ENCODE measurements at places on chromosomes 16 and 17.

DNA sequence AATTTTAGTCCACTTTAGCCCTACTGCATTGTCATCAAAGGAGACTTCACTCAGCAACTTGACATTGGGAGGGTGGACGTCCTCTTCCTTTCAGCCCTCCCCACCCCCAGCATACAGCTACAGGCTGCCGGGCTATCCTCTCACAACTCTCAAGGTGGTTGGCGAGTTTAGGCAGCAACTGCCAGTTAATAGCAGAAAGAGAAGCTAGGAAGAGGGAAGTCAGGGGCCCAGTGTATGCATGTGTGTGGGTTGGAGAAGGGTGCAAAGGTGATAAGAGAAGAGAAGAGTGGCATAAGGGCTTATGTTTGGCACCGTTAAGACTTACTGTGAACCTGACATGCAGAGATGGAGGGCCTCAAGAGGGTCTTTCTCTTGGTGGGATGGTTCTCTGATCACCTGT is 31.8 kb downstream of the CCL4 start:
- no peak for DNase-seq

DNA sequence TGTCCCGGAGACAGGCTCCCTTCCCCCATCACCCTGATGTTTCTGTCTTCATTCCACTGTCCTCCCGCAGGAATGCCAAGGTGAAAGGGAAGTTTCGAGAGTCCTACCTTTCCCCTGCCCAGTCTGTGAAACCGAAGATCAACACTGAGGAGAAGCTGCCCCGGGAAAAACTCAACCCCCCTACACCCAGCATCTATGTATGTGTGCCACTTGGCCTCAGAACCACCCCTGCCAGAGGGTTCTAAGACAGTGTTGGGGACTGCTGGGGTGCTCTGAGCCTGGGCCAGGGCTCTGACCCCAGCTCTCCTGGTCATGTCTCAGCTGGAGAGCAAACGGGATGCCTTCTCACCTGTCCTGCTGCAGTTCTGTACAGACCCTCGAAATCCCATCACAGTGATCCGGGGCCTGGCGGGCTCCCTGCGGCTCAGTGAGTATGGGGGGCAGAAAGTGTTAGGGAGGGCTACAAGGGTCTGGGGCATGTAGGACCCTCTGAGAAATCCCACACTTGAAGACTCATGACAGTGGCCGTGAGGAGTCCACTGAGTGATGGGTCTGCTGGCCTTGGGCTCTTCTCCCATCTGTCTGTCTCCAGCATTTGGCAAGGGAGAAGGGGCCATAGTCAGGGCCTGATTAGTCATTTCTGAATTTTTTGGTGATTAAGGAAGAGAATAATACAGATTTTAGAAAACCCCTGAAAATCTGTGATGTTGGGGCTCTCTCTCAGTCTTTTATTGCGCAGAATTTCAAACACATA is 4.9 kb upstream of the TMEM88 start:
- DNase-seq = no peak

- peak; percentile 26 for DNase-seq
These were observed 10.9 kb downstream of the LDAF1 start for GRCh38 chr16:21169249-21169981.

GRCh38 chr17:72120642-72121163 is at the start of gene SOX9:
TSS of gene SOX9 (plus strand) at chr17:72121020. CDS start at chr17:72121392, 372 bp downstream.
- DNase-seq = peak; percentile 78

DNA sequence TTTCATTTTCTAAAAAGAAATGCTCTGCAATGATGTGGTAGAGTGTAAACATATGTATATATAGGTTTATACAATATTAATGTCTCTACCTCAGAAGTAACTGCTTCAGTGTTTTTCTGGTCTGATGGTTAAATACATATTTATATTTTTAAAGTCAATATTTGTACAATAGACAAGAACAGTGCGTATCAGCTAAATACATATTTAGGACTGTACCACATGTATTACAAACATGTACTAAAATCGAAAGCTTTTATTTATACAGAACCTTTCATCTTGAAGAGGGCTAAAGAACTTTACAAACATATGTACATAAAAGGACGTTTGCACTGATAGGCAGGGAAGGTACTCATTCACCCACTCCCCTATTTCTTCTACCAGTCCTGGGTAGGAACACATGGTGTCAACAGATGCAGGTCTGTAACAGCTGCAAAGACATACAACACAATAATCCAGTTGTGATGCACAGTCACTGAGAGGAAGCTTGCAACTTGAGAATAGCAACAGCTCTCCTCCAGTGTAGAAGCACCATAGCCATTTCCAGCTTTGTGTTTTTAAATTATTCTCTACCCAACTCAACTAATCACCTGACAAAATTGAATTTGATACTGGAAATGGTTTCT is 206.9 kb upstream of the C17orf78 start:
- DNase-seq = no peak

DNA sequence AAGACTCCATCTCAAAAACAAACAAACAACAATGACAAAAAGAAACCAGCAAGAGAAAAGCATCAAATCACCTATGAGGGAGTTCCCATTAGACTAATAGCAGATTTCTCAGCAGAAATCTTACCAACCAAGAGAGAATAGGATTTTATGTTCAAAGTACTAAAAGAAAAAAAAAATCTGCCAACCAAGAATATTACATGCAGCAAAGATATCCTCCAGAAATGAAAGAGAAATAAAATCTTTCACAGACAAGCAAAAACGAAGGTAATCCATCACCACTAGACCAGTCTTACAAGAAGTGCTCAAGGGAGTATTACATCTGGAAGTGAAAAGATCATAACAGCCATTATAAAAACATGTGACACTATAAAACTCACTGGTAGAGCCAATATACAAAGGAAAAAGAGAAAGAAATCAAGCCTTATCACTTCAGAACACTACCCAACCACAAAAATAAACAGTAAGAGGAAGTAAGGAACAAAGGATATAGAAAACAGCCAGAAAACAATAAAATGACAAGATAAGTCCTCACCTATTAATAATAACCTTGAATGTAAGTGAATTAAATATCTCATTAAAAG is 66.3 kb downstream of the STX8 start:
- DNase-seq = no peak

DNA sequence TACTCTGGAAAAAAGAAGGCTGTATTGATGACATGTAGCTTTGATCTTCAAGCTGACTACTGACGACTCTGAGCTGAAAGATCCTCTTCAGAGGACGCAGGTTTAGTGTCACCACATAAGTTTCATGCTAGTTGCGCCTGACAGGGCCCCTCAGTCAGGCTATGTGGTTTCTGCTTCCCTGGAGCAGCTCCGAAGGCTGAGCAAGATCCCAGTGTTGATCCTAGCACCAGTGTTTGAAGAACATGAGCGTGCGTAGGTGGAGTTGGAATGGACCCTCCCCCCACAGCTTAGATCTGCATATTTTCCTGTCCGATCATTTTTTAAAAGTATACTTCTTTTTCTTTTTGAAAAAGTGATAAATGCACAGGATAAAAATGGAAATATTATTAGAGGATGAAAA is 17.3 kb downstream of the BANP start:
- no peak for DNase-seq

GRCh38 chr16:85188822-85189672 is 76.8 kb upstream of the CIBAR2 start:
- no peak for DNase-seq
